NCI-H187 treated with DMSO at 0.1 percent for 48 hours (cell line): ENCODE measurements at places on chromosomes 16 and 17.
A peak's percentile ranks its signal among the peaks of the same experiment; 100 is the strongest.

- peak; percentile 71 for DNase-seq
Observed at GRCh38 chr17:57294101-57294500, 37.8 kb downstream of the MSI2 start.

- DNase-seq = no peak
Observed at GRCh38 chr16:4433914-4434787, 8.5 kb downstream of the DNAJA3 start.

DNA sequence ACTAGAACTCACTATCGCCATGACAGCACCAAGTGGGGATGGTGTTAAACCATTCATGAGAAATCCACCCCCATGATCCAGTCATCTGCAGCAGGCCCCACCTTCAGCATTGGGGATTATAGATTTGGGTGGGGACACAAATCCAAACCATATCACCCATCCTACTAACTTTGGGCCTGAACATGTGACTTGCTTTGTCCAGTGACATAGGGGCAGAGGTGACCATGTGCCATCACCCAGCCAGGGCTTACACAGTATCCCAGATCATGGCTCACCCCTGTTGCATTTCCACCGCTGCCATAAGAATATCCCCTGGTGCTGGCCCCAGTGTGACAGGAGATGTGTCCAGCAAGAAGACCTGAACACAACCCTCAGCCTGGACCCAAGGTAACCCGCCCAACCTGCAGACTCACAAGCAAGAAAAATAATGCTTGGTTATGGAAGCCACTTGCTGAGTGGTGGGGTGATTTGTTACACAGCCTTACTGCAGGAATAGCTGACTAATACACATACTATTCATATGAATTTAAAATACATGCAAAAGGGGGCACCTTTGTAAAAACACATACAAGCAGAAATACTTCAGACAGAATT is 130.9 kb downstream of the GSG1L start:
- DNase-seq = no peak

DNA sequence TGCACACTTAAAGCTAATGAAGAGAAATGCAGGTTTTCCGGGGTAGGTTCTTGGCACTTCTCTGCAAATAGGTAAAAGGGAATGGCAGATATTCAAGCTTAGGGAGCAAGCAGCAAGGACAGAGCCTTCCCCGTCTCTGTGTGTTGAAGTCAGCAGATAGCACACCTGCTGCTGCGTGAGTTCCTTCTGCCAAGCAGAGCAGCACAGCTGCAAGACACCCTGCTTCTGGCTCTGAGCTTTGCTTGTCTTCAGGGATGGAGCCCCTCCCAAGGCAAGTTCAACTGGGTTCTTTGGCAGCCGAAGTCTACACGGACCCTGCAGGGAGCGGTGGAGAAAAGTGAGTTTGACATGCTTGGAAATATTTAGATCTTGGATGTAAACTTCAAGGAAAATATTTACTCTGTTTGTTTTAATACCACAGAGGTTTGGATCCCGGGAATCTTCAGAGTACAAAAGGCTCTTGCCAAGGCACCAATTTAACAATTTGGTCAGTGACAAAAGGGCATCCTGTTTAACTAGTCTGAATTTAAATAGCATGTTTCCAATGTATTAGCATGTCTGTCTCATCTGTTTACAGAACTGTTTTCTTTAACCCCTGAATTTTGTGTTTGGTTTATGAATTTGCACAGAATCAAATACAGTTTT is 113.4 kb upstream of the KCNJ16 start:
- DNase-seq = no peak

GRCh38 chr16:84832488-84833143 is 12.8 kb downstream of the CRISPLD2 start:
- DNase-seq = no peak
